ENCODE measurements at places on chromosomes 1 and 21. TPM values are rescaled to one million over a fixed set of nuclear protein-coding genes. Genes with fewer than 3 reads are reported as not detected.

RNU1-1 gene
- polyA plus RNA-seq: 28.1 TPM

U2AF1 gene
- polyA plus RNA-seq: 77.6 TPM

NTMT2 gene
- not detected for polyA plus RNA-seq

L1TD1 gene
- not detected for polyA plus RNA-seq

IFFO2 gene
- polyA plus RNA-seq: 1.9 TPM

TOMM20 gene
- 29.4 TPM for polyA plus RNA-seq

BRWD1 gene
- polyA plus RNA-seq: 73.3 TPM

MRPS6 gene
- polyA plus RNA-seq: 194 TPM

RIPPLY3 gene
- polyA plus RNA-seq: not detected

ARTN gene
- polyA plus RNA-seq: not detected

GJA8 gene
- not detected for polyA plus RNA-seq

CR1L gene
- not detected for polyA plus RNA-seq

SYDE2 gene
- polyA plus RNA-seq: 0.12 TPM

MFSD2A gene
- polyA plus RNA-seq: 0.38 TPM

OLFM3 gene
- not detected for polyA plus RNA-seq

ACTL8 gene
- polyA plus RNA-seq: not detected

AK5 gene
- polyA plus RNA-seq: 6.3 TPM

CFHR1 gene
- polyA plus RNA-seq: not detected

SH2D2A gene
- 139 TPM for polyA plus RNA-seq

HRNR gene
- polyA plus RNA-seq: not detected

ALX3 gene
- not detected for polyA plus RNA-seq

STIL gene
- polyA plus RNA-seq: 1.8 TPM

TP73 gene
- not detected for polyA plus RNA-seq

CACHD1 gene
- not detected for polyA plus RNA-seq

SELP gene
- polyA plus RNA-seq: not detected

KRTAP13-2 gene
- not detected for polyA plus RNA-seq

NLRP3 gene
- not detected for polyA plus RNA-seq

CNIH3 gene
- 2.0 TPM for polyA plus RNA-seq

CYP4A22 gene
- not detected for polyA plus RNA-seq

LIN28A gene
- not detected for polyA plus RNA-seq

KISS1 gene
- not detected for polyA plus RNA-seq

LYPD8 gene
- not detected for polyA plus RNA-seq

KDF1 gene
- not detected for polyA plus RNA-seq

LCE2B gene
- polyA plus RNA-seq: not detected

SCNM1 gene
- polyA plus RNA-seq: 122 TPM

UBR4 gene
- polyA plus RNA-seq: 23.7 TPM

PLPPR4 gene
- polyA plus RNA-seq: not detected

PPCS gene
- polyA plus RNA-seq: 129 TPM

PRRX1 gene
- not detected for polyA plus RNA-seq

MATN1 gene
- polyA plus RNA-seq: not detected

PAQR6 gene
- 2.1 TPM for polyA plus RNA-seq

S100A1 gene
- not detected for polyA plus RNA-seq

Data from immature natural killer cell (primary cell).